ENCODE measurements at places on chromosomes 11 and 22. TPM values are rescaled to one million over a fixed set of nuclear protein-coding genes. Genes with fewer than 3 reads are reported as not detected.

DNA sequence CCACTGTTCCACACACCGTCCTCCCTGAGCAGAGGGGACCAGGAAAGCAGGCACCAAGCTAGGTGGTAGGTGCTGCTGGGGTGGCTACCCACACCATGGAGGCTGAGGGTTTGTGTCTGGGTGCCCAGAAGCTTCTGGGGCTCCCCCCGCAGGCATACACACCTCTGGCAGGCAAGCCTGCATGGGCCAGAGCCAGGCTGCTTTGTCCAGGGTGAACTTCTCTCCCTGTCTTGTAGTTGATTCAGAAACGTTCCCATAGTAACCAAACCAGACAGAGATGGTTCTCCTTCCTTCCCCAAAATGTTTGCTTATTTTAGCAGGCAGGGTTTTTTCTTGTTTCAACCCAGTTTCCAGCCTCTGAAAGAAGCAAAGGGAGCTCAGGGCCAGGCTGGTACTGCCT, 40.9 kb upstream of the SUSD2 start:
- DNase-seq: no peak
- peaks cover 3% of the 10 kb centered on the region for H3K36me3 ChIP-seq
- H3K4me1 ChIP-seq: no peaks in the 10 kb centered on the region
- no peak overlapping the region for H3K4me3 ChIP-seq
- no peak overlapping the region for H3K27ac ChIP-seq

- H3K4me1 ChIP-seq: no peaks in the 10 kb centered on the region
Observed at GRCh38 chr11:57349491-57350274, 11.5 kb downstream of the P2RX3 start.

DNA sequence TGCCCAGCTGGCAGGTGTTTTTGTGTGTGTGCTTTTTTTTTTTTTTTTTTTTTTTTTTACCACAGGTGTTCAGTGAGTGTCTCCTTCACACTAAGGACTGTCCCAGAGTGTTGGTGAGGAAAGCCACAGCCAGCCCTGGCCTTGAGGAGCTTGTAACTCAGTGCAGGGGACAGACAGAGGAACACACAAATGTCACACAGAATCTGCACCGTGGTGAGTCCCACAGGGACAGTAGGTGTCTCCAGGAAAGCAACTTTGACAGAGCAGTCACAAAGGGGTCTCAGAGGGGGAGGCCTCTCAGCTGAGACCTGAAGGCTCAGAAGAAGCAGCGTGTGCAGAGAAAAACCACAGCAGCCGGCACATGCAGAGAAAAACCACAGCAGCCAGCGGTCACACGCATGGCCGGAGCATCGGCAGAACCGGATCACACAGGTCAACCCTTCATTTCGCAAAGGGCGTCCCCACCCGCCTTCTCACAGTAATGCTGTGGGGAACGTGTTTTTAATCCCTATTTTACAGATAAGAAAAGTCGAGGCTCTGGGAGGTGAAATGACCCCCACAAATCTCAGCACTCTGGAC, 101.7 kb upstream of the PRR5 start:
- H3K4me3 ChIP-seq: no peak overlapping the region
- no peaks in the 10 kb centered on the region for H3K27me3 ChIP-seq
- DNase-seq: no peak
- no peak overlapping the region for H3K27ac ChIP-seq

DNA sequence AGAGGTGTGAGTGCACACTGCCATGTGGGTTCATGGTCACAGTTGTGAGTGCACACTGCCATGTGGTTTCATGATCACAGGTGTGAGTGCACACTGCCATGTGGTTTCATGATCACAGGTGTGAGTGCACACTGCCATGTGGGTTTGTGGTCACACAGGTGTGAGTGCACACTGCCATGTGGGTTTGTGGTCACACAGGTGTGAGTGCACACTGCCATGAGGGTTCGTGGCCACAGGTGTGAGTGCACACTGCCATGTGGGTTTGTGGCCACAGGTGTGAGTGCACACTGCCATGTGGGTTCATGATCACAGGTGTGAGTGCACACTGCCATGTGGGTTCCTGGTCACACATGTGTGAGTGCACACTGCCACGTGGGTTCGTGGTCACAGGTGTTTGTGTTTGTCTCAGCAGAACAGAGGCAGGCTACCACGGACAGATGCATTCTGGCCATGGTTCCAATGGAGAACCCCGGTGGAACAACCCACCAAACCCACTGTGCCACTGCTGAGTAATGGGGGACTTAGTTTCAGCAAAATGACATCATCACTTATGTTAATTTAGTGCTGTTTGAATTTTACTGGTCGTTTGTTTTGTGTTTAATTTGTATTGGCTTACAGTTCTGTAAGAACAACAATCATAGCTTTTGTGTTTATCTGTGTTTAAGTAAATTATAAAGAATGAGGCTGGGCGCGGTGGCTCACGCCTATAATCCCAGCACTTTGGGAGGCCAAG, 57.2 kb downstream of the RPS6KA4 start:
- H3K36me3 ChIP-seq: no peaks in the 10 kb centered on the region
- H3K27ac ChIP-seq: no peak overlapping the region
- H3K4me1 ChIP-seq: no peaks in the 10 kb centered on the region
- H3K4me3 ChIP-seq: no peak overlapping the region
- H3K27me3 ChIP-seq: no peaks in the 10 kb centered on the region

DNA sequence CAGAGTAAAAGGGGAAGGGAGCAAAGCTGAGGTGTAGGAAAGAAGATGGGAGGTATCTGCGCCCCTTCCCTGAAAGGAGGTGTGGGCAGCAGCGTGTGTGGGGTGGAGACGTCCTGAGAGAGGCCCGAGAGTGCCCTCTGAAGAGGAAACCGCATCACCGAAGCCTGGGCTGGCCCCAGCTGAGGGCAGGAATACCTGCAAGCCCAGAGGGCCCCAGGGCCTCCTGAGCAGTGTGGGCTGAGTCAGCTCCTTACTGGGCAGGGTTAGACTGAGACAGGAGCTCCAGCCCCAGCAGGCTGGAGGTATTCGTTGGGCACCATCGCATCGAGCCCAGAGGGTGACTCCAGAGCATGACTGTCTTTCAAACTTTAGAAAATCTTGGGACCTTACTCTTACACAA, 534.0 kb upstream of the B3GAT1 start:
- H3K4me3 ChIP-seq: no peak overlapping the region
- no peak for DNase-seq
- H3K27me3 ChIP-seq: no peaks in the 10 kb centered on the region
- H3K27ac ChIP-seq: no peak overlapping the region
- no peaks in the 10 kb centered on the region for H3K36me3 ChIP-seq

DNA sequence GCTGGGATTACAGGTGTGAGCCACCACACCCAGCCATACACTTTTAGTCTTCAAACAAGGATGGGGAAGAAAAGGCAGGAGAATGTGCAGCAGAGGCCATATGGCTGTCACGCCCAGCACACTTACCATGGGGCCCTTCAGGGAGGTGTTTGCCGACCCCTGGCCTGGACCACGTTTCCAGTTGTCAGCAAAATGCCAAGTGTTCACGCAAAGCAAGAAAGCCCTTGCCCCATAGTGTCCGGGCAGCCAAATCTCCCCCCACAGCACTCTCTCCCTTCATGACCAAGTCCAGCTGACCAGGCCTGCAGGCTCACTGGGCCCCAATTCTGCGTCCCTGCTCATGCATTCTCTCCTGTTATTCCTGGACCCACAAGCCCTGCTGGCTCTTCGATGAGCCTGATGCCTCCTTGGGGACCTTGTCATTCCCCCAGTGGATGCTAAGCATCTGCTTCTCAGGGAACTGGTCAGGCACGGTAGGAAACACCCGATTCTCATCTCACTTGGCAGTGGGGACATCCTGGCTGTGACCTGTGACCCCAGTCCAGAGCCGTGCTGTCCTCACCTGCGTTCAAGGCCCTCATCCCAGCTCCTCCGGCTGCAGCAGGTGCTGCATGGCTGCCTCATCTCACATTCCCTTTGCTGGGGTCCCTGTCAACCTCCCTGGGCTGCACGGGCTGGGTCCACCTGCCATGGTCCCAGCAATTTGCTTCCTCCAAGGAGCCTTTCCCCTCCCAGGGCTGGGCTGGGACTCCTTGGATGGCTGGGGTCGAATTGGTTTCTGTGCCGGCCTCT, 96.4 kb downstream of the CTTN start:
- no peaks in the 10 kb centered on the region for H3K4me1 ChIP-seq
- no peaks in the 10 kb centered on the region for H3K27me3 ChIP-seq
- no peak overlapping the region for H3K27ac ChIP-seq
- no peak overlapping the region for H3K4me3 ChIP-seq
- DNase-seq: no peak
- H3K36me3 ChIP-seq: no peaks in the 10 kb centered on the region

Gene ABCC8
- not detected for total RNA-seq

Measured in A673 (cell line).